ENCODE measurements at places on chromosomes 4 and X.
A peak's percentile ranks its signal among the peaks of the same experiment; 100 is the strongest.

DNA sequence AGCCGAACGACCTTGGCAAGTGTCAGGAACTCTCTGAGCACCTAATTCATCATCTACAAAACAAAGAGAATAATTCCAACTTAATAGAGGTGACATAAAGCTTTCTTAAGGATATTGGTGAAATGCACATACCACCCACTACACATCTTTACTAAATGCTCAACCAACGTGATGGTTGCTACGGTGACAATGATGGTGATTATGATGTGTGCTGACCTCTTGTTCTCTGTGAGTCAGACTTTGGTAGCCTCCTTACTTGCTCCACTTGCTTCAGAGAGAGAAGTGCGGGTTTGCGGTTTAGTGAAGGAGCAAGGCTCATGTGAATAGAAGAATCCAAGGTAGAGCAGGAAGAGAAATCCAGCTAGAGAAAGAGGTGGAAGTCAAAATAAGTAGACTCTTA, 52.8 kb upstream of the CLNK start:
- no peak for DNase-seq

DNA sequence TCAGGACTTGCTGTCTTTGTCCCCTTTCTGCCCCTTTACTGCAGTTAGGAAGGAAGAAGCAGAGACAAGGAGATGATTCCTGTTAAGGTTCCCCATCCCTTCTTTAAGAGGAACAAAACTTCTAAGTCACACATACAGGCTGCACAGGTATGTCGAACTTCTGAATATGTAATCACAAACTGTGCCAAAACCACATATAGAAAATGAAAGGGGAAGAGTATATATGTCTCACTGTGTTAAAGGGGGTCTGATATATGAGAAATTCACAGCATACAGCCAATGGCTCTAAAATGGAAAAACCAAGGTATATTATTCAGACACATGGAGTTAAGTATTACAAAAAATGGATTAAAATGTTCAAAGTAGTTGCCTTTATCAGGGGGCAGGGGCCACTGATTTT, 11.7 kb downstream of the CFAP97 start:
- no peak for DNase-seq

- no peak for DNase-seq
Measured at GRCh38 chr4:55132775-55133174, 7.4 kb upstream of the KDR start.

GRCh38 chr4:143127621-143128020, 57.1 kb upstream of the USP38 start:
- DNase-seq, result no peak

DNA sequence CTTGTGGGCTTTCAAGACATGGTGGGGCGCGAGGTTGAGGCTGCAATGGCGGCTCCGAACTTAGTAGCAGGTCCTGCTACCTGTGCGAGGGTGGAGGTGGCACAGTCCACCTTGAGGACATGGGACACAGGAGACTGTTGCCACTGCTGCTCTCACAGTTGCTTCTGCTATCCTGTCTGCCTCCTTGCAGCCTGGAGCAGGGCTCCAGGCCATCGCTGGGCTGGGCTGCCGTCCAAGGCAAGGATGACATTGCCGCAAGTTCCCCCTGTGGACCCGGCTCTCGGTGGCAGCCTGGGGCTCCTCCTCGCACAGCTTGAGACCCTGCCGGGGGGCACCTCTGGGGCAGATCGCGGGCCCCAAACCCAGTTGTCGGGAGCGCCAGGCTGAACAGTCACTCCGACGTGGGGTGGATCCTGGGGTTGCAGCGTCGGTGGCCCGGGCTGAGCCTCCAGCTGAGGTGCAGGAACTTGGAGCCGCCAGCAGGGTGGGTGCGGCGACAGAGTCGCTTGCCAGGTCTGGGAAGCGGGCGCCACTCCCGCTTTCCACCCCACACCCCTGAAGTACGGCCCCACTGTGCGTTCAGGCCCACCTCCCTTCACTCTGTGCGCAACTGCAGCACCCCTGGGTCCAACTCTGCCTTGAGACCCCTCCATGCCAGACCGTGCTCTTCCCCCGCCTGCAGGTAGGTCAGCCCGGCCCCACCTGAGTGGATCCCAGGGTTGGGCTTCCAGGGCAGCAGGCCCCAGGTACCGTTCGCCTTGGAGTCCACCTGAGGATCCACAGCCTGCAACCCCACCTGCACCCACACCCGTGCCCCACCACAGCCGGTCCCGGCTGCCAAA, 192.7 kb upstream of the NUDT6 start:
- no peak for DNase-seq

DNA sequence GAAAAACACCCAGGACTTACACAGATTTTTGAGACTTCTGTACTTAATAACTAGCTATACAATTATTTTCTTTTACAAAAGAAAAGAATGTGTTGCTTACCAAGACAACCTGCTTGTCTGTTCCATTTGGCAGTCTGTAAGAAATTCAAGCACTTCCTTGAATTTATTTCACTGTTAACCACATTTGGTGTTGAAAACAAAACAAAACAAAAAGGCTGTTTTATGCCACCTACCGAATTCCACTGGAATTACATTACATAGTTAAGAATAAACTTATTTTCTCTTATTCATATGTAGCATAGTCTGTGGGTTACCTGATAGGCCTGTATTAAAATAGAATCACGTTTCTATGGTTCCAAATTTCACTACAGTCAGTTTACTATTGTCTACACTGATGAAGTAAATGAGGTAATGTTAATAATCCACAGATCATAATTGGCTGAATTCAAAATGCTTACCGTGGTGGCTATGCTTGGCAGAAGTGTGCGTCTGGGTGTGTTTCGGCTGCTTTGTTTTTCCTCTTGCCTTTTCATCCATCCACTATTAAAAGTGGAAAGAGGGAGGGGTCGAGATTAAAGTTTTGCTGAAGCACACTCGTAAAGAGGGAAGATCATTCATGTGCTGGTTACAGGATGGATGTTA, at the start of gene TLR1:
TSS of gene TLR1 (minus strand) at position 138 of the 642 bp plus-strand sequence. CDS start 5,960 bp downstream, outside the sequence.
- DNase-seq, result peak; percentile 38

- no peak for DNase-seq
Measured at GRCh38 chr4:100949350-100949935, 397.9 kb downstream of the PPP3CA start.

DNA sequence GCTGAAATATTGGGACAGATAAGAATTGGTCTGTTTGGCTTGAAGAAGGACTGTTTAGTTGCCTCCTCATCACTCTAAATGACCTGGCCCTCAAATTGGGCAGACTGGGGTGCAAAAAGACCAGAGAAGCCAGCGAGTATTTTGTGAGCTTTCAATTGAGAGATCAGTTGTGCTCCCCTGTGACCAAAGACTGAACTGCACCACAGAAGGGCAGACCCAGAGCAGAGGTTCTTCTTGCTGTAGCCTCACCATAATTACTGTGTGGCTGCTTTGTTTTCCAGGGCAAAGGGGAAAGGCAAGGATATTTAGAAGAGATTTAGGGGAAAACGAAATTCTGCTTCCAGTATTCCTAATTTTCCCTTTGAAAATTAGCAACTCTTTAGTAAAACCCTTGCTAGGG, 104.0 kb upstream of the MBNL3 start:
- peak; percentile 19 for DNase-seq

- no peak for DNase-seq
Measured at GRCh38 chr4:150216726-150217125, 138.5 kb downstream of the DCLK2 start.

- DNase-seq, result no peak
Measured at GRCh38 chr4:38210396-38211114, 250.4 kb downstream of the PTTG2 start.

DNA sequence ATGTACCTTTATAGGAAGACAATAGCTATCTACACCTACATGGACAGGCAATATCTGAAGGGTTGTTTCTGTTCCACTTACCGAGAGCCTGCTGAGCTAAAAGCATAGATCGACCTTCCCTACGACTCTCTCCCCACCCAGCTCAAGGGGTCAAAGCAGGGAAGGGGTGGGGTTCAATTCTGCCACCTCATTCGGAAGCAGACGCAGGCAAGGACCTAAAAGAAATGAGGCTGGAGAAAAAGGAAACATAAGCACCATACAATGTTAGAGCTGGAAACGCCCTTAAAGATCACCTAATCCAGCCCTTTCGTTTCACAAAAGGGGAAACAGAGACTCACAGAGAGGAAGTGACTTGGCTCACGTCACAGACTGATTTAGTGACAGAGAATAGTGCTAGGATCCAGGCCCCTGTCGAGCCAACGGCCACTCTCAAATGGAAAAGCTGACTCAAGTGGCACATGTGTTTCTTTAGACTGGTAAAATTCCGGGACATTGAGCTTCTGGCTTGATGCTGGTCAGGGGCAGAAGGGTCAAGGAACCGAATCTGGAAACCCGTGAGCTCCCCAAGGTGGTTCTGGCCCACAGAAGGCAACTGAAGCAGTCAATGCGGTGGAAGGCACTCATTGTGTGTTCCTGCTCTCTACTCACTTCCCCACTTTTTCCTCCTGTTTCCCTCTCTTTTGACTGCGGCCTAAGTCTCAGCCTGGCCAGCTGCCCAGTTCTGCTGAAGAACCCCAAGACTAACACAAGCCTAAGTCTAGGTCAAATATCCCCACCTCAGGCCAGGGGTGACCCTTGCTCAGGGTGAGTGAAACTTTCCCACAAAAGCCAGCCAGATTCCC, 7.5 kb downstream of the SEPTIN6 start:
- DNase-seq, result peak; percentile 63

GRCh38 chr4:23871426-23871825, 18.4 kb downstream of the PPARGC1A start:
- no peak for DNase-seq

DNA sequence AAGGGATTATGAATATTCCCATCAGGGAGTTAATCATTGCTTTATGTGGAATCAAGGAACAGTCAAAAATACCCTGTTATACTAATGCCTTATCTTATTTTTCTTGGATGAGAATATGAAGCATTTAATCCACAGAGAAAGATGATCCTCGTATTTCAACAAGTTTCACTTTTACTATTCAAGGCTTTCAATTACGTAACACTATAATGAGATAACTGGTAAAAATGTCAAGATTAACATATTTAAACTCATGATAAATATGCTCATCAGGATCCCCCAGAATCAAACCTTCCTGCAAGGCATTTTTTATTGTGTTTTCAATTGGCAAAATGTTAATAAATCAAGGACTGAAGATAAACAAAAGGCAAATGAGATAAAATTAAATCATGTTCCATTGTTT, 5.1 kb downstream of the ZXDA start:
- no peak for DNase-seq

- no peak for DNase-seq
Measured at GRCh38 chrX:69228732-69229131, 63.5 kb upstream of the PJA1 start.

- DNase-seq, result no peak
Measured at GRCh38 chr4:128450326-128451120, 162.9 kb upstream of the PGRMC2 start.

GRCh38 chrX:151323054-151323453, 74.0 kb upstream of the VMA21 start:
- no peak for DNase-seq

GRCh38 chr4:177091515-177091914, 218.2 kb upstream of the NEIL3 start:
- DNase-seq, result no peak

DNA sequence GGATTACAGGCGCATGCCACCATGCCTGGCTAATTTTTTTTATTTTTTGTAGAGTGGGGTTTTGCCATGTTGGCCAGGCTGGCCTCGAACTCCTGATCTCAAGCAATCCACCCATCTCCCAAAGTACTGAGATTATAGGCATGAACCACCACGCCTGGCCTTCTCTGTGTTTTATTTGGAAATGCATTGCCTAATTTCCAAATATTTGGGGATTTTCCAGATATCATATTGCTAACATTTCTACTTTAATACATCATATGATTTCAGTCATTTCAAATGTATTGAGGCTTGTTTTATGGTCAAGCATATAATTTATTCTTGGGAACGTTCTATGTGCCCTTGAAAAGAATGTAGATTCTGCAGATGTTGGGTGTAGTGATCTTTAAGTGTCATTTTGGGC, 38.8 kb downstream of the FGF2 start:
- DNase-seq, result no peak

DNA sequence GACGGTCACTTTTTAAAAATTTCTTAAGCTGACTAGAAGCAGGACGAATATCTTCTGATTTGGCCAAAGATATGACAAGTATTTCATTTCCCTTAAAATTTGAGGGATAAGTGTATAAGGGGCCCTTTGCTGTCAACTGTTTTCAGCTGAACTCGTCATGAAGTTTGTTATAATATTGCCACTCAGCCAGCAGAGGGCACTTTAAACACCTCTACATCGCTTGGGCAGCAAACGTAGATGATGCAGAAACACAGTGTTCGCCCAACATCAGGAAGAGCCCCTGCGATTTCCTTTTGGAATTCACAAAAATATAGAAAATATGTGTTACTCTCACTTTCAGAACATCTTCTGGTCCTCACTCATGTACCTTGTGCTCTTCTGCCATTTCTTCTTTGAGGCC, 435.7 kb upstream of the FMR1 start:
- peak; percentile 33 for DNase-seq

GRCh38 chr4:139889901-139890300, 224.3 kb downstream of the MGST2 start:
- no peak for DNase-seq

- no peak for DNase-seq
Measured at GRCh38 chrX:129791961-129792570, 12.3 kb downstream of the SASH3 start.

GRCh38 chr4:130850019-130850524, 1754.1 kb downstream of the C4orf33 start:
- no peak for DNase-seq

GRCh38 chr4:111228396-111228795, 605.5 kb upstream of the PITX2 start:
- no peak for DNase-seq

- no peak for DNase-seq
Measured at GRCh38 chr4:15893962-15894361, 44.6 kb downstream of the FGFBP1 start.

GRCh38 chr4:141102367-141102766, 30.9 kb downstream of the RNF150 start:
- no peak for DNase-seq

GRCh38 chr4:78962597-78963115, 23.4 kb upstream of the PAQR3 start:
- no peak for DNase-seq

DNA sequence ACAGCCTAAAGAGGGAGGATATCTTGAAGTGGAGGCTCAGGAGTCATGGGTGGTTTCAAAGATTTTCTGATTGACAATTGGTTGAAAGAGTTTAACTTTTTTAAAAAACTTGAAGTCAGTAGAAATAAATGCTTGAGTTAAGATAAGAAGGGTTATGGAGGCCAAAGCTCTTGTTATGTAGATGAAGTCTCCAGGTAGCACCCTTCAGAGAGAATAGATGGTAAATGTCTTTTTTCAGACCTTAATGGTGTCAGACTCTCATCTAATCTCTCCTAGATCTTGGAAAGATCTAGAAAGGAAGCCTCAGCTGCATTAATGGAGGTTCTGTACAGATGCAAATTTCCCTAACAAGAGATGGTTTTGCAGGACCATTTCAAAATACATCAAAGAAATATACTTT, 6.8 kb upstream of the CHIC1 start:
- DNase-seq, result no peak

Data from activated naive CD4-positive, alpha-beta T cell treated with anti-CD3 and anti-CD28 coated beads, Interleukin-2, amount 10 ng/mL, durations not matched to agents 7 days and 5 days (primary cell).